Spinal cord (tissue), 10 donors: ENCODE measurements at places on chromosomes 2 and 18. TPM values are rescaled to one million over a fixed set of nuclear protein-coding genes. Genes with fewer than 3 reads are reported as not detected.

- no peak overlapping the region for H3K4me3 ChIP-seq
- no peak for DNase-seq
- no peak overlapping the region for H3K27ac ChIP-seq
- no peaks in the 10 kb centered on the region for H3K4me1 ChIP-seq
- no peaks in the 10 kb centered on the region for H3K36me3 ChIP-seq
Measured at GRCh38 chr2:161571051-161571429, 53.2 kb upstream of the SLC4A10 start.

DNA sequence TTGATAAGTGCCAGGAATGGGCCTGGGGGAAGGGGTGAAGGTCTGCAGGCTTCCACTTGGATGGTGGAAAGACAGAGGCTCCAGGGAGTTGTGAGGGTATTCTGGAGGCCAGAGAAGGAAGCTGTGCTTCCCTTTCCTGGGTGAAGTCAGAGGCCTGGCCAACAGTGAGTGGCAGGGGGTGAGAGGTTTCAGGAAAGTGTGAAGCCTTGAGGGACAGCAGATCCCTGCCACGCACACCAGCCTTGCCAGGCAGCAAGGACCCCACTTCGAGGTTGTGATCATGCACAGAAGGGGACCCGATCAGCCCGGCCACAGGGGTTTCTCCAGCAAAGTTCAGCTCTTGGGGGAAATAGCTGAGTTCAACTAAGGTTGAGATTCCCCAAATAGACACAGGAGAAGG, 66.5 kb downstream of the SMAD7 start:
- no peaks in the 10 kb centered on the region for H3K36me3 ChIP-seq
- DNase-seq, result no peak
- H3K4me1 ChIP-seq, result peaks cover 29% of the 10 kb centered on the region
- H3K4me3 ChIP-seq, result no peak overlapping the region
- H3K27me3 ChIP-seq, result peaks cover under 1% of the 10 kb centered on the region

- H3K36me3 ChIP-seq, result no peaks in the 10 kb centered on the region
- no peaks in the 10 kb centered on the region for H3K4me1 ChIP-seq
- no peak overlapping the region for H3K4me3 ChIP-seq
- H3K27me3 ChIP-seq, result no peaks in the 10 kb centered on the region
- no peak for DNase-seq
Measured at GRCh38 chr18:524466-524865, 24.0 kb upstream of the COLEC12 start.

GRCh38 chr2:234932591-234933168, 19.1 kb upstream of the SH3BP4 start:
- H3K4me3 ChIP-seq, result no peak overlapping the region
- H3K27ac ChIP-seq, result no peak overlapping the region
- no peaks in the 10 kb centered on the region for H3K27me3 ChIP-seq
- H3K36me3 ChIP-seq, result no peaks in the 10 kb centered on the region
- H3K4me1 ChIP-seq, result peaks cover 2% of the 10 kb centered on the region

The ERBB4 gene
- total RNA-seq, result 21.6 TPM

The B4GALT6 gene
- 15.2 TPM for total RNA-seq

The SERPINB4 gene
- total RNA-seq, result not detected

The BUB1 gene
- 15.6 TPM for total RNA-seq

The PDE1A gene
- total RNA-seq, result 73.8 TPM

The FER1L5 gene
- total RNA-seq, result 0.30 TPM

The RNF152 gene
- total RNA-seq, result 58.2 TPM
